Uterus (tissue), 4 donors: ENCODE measurements at places on chromosomes 3 and 15. TPM values are rescaled to one million over a fixed set of nuclear protein-coding genes. Genes with fewer than 3 reads are reported as not detected.

The P4HTM gene
- total RNA-seq: 81.5 TPM

The NCK1 gene
- 48.4 TPM for total RNA-seq

The IL17RB gene
- not detected for total RNA-seq

The GOLGA6L9 gene
- total RNA-seq: 6.0 TPM

The ARHGEF26 gene
- total RNA-seq: 43.5 TPM

The MME gene
- total RNA-seq: 6.2 TPM

- no peak for DNase-seq
Observed at GRCh38 chr15:65761210-65761926, 30.7 kb downstream of the DENND4A start.

- DNase-seq: no peak
Observed at GRCh38 chr3:53120336-53120735, 9.9 kb downstream of the RFT1 start.

DNA sequence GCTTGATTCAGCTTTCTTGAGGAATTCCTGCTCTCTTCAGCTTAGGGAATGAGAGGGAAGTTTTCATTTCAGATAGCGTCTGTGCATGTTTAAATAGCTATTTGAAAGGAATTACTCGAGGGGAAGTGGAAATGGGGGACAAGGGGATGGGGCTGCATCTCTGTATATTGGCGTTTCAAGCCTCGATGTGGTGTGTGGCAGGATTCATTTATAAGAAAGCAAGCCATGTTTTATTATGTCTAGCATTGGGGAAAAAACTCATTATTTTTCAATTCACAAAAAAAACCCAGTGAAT, 1.0 kb downstream of the ATP2C1 start:
- no peak for DNase-seq

GRCh38 chr3:128178782-128179483, 25.7 kb downstream of the EEFSEC start:
- DNase-seq: no peak

GRCh38 chr15:40098489-40099261, 10.0 kb downstream of the BMF start:
- DNase-seq: peak; percentile 88

DNA sequence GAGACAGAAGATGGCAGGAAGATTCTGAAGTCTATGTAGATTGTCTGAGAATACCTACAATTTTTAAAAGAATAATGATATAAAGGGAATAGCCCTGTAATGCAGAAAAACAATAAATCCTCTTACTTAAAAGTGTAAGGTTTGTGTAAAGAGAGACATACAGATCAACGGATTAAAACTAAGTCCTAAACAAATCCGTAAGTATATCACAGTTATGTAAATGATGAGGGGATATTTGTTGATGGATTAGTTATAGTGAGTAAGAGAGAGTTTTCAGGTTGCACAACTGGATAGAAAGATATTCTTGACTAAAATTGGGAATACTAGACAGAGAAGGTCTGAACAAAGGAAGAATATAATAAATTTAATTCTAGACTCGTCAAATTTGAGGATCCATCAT, 179.6 kb downstream of the TBC1D5 start:
- DNase-seq: no peak
